ENCODE measurements at places on chromosomes 7 and 10. TPM values are rescaled to one million over a fixed set of nuclear protein-coding genes. Genes with fewer than 3 reads are reported as not detected.

The TMEM229A gene
- 0.09 TPM for total RNA-seq

The EPHA1 gene
- 7.2 TPM for total RNA-seq

The OPALIN gene
- total RNA-seq, result not detected

The ZNF316 gene
- 12.4 TPM for total RNA-seq

The ZNF727 gene
- 2.0 TPM for total RNA-seq

The CD36 gene
- total RNA-seq, result 12.0 TPM

The GGCT gene
- total RNA-seq, result 17.5 TPM

The EN2 gene
- total RNA-seq, result not detected

- DNase-seq, result no peak
Measured at GRCh38 chr10:71290806-71291527, 28.1 kb upstream of the SLC29A3 start.

DNA sequence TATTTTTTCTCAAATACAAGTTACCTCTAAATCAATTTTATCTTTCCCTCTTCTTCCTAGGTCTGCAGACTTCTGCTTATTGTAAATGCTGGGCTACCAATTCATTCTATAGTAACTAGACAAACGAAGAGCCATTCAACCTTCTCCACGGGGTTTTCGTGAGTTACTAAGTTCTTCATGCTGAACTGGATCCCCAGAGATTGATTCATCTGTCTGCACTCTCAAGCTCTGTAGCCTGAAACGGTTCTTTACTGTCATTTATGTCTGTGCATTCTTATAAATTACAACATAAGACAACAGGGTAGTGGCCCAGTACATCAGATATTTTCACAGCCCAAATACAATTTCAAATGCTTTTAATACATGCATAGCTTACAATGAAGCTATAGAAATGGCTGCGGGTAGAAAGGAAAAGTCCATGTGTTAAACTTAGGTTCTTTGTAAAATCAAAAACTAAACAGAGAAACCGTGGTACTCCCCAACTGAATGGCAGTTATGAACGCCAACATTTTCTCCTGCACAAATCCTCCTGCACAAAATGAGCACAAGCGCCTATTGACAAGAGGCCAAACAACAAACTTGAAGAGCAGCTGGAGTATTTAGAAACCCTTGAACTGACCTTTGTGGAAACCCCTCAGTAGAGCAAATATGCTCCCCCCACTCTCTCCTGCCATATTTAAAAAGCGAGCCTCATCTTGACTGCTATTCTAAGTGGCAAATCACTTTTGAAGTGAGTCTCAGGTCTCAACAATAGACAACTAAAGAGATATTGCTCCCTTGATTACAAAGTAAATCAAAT lies 20.7 kb downstream of the LAMB1 start:
- no peak for DNase-seq

- no peak for DNase-seq
Measured at GRCh38 chr7:29495653-29496052, 68.0 kb upstream of the PRR15 start.

DNA sequence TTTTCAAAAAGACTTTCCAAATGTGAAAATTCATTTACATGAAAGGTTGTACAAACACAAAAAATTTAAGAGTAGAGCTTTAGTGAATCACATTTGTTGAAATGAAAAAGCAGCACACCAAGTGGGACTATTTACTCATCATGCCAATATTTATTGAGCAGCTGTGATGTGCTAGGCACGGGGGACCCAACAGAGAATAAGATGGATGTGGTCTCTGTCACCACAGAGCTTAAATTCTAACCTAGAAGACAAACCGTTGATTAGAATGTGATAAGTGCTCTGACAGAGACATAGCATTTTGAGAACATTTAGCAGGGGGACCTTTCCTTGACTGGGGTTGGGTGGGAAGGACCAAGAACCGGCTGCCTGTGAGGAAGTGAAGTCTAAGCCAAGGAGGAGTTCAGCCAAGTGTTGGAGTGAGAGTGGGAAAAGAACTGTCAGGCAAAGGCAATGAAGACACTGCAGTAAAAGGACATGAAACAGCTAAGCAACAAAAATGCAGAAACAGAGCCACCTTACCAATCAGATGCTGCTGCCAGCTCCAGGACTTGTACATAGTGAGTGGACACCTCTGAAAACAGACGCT lies 19.1 kb downstream of the ADAM12 start:
- DNase-seq, result no peak

GRCh38 chr7:7970237-7970530 lies 1.6 kb downstream of the GLCCI1 start:
- DNase-seq, result no peak
